Stimulated activated naive CD8-positive, alpha-beta T cell treated with anti-CD3 and anti-CD28 coated beads, Interleukin-15, Interleukin-2, amounts not matched to agents 100 U/mL and 50 U/mL, for 24 hours (primary cell): ENCODE measurements at places on chromosomes 12 and 14.

GRCh38 chr12:13588574-13588973, 392.0 kb downstream of the EMP1 start:
- DNase-seq = no peak

DNA sequence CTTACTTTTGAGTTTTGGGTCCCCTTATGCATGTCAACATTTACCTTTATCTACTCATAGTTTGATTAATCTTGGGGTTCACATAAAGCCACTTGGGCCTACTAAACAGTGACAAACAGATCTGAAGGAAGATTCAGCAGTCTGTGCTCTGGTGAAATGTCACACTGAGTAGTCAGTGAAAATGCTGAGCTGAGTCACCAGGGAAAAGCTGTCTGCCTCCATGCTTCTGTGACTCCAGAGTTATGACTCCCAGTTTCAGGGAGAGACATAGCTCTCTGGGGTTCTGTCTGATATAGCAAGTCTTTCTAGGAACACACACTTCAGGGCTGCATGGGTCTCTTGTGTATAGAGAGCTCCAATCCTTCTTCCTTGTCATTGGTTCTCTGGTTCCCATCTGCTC, 406.3 kb upstream of the FAR2 start:
- DNase-seq = no peak

DNA sequence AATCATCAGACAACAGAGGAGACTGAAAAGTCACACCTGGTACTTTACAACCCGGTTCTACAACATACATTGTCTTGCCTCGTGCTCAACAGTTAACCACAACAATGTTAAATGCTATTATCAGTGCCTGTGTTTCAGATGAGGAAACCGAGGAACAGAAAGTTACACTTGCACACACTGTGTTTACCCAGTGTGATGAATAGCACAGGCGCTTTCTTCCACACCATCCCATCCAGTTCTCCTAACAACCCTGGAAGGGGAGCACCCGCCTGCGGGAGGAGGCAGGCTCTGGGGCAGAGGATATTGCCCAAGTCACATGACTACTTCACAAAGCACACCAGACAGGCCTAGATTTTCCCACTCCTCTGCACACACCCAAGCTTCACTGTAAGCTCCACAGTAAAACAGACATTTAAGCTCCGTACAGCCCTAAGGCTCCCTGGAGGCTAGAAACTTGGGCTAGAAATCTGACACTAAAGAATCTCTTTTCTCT, 21.8 kb downstream of the NCKAP5L start:
- no peak for DNase-seq

DNA sequence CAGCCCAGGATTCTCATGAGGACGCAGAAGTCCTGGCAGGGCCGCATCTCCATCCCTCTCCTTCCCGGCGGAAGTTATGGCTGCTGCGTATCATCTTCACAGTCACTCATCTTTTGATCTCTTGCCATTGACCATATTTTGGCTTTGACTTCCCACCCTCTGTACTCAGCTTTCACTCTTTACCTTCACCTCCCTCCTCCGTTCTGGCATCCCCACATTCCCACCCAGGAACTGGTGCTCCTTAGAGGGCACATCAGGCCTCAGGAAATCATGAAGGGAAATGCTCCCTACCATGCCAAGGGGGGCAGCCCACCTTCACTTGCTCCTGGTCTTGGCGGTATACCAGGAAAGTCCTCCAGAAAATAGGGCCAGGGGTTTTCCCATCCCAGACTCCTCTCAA, 1.3 kb downstream of the TEX52 start:
- DNase-seq = no peak

DNA sequence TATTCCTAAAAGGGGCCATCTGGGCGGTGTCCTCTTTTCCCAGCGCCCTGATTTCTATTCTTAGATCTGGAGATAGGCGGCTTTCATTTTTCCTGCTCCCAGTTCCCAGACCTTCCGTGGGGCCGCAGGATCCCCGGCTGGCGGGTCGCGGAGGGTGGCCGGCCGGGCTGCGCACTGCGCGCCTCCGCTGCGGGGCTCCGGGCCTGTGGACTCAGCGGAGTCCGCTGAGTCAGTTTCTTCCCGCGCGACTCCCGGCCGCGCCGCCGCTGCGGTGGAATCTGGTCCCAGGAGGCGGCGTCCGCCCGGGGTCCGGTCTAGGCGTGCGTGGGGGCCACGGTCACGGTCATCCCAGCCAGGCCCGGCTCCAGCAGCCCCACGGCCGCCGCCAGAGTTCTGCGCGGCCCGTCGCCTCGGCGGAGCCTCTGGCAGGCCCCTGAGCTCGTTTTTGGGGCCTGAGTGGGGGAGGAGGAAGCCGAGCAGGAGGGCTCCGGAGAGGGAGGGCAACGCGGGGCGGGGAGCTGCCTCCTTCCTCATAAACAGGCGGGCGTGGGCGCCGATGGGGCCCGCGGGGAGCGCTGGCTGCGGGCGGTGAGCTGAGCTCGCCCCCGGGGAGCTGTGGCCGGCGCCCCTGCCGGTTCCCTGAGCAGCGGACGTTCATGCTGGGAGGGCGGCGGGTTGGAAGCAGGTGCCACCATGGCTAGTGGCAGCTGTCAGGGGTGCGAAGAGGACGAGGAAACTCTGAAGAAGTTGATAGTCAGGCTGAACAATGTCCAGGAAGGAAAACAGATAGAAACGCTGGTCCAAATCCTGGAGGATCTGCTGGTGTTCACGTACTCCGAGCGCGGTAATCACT, at the start of gene LRRK2:
Gene LRRK2 (plus strand): TSS at position 559 of the 853 bp plus-strand sequence. CDS start 135 bp downstream, at position 694.
- DNase-seq = peak; percentile 57

- no peak for DNase-seq
These were observed 72.8 kb downstream of the IFT81 start for GRCh38 chr12:110197003-110197402.

- no peak for DNase-seq
These were observed 569.9 kb downstream of the DIO2 start for GRCh38 chr14:79641371-79641770.

- DNase-seq = no peak
These were observed 262.6 kb downstream of the ADAMTS20 start for GRCh38 chr12:43289426-43289801.

DNA sequence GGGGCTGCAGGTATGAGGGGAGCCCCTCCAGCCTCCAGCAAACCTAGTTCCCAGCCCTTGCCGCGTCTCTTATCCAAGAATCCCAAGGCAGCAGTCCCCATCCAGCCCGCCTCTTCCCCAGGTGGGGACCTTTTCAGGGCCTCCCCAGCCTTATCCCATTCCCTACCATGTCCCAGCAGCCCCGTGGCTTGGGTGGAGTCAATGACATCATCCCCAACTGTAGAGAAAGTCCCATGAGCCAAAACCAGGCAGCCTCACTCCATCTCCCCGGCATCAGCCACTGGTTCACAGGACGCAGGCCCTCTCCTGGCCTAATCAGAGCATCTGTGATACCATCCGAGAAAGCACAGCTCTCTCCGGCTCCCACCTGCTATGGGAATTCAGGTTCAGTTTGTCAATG, 131.0 kb downstream of the NCOR2 start:
- DNase-seq = no peak

GRCh38 chr12:124560146-124560890, 7.1 kb downstream of the NCOR2 start:
- no peak for DNase-seq

GRCh38 chr14:93049867-93050331, 65.8 kb downstream of the ITPK1 start:
- DNase-seq = no peak

GRCh38 chr14:61434311-61434710, 112.9 kb downstream of the PRKCH start:
- DNase-seq = no peak
